AG04450 (cell line): ENCODE measurements at places on chromosomes 7 and 10. TPM values are rescaled to one million over a fixed set of nuclear protein-coding genes. Genes with fewer than 3 reads are reported as not detected.

The TMEM229A gene
- not detected in 2 replicates for polyA plus RNA-seq

DNA sequence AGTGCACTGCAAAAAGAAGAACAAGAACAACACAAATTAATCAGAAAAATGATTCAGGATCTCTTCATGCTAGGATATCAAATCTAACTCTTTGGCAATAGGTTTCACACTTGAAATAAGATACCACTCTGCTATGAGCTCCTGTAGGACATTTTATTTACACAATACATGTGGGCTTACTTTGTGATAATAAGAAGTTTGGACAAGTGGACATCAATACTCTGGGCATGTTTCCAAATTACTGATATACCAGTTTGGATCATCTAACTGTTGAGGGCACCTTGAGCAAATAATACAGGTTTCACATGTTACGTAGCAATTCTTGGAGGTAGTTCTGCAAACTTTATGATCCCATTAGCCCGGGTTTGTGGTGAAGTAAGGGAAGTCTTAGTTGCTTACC lies 59.8 kb downstream of the CPVL start:
- no peak for DNase-seq

DNA sequence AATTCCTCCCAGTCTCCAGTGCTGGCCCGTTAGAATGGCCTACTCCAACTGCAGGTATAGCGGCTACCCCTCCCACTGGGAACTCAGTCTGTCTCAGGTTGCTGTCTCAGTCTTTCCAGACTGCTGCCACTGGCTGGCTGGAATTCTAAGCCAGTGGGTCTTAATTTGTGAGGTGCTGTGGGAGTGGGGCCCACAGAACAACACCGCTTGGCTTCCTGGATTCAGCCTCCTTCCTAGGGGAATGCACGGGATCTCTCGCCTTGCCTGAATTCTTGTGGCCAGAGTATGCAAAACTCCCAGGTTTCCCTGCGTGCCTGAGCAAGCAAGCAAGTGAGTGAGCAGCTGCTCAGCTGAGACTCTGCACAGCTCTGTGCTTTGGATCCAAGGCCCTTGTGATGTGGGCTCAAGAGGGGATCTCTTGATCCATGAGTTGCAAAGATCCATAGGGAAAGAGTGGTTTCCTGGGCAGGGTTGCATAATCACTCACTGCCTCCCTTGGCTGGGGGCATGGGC lies 41.5 kb upstream of the GPR141 start:
- no peak for DNase-seq

- DNase-seq: no peak
Observed at GRCh38 chr7:2931034-2931415, 86.9 kb upstream of the GNA12 start.

- no peak for DNase-seq
Observed at GRCh38 chr7:40879941-40880543, 745.2 kb downstream of the SUGCT start.
